Activated CD8-positive, alpha-beta T cell treated with anti-CD3 and anti-CD28 coated beads, Interleukin-2, amount 10 ng/mL, durations not matched to agents 7 days and 5 days (primary cell): ENCODE measurements at places on chromosomes 5 and 9. TPM values are rescaled to one million over a fixed set of nuclear protein-coding genes. Genes with fewer than 3 reads are reported as not detected.

The DBH gene
- total RNA-seq, result not detected

The BTNL3 gene
- total RNA-seq, result not detected

The OR1J1 gene
- total RNA-seq, result not detected

The MARCHF11 gene
- total RNA-seq, result not detected

The ANKRD20A1 gene
- total RNA-seq, result 2.0 TPM

The PCDHB13 gene
- not detected for total RNA-seq
